T-cell (primary cell): ENCODE measurements at places on chromosomes 1 and 21.

GRCh38 chr1:99297923-99298322 lies 33.6 kb downstream of the PLPPR4 start:
- no peak for DNase-seq

DNA sequence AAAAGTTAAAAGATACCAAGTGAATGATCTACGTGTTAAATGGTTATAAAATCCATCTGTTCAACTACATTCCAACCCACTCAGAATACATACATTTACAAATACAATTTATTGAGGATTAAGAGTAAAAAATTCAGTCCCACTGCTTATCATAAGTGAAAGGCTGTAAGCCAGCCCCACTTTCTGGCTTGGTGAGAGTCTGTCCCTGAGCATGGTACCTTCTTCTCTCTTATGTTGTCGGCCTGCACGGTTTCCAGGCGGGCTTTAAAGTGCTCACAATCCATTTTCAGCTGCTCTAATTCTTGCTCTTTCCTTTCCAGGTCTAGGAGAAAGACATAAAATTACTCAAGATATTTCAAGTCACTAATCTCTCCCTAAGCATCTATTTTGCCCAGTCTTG lies 15.2 kb downstream of the HSF2BP start:
- DNase-seq = no peak

DNA sequence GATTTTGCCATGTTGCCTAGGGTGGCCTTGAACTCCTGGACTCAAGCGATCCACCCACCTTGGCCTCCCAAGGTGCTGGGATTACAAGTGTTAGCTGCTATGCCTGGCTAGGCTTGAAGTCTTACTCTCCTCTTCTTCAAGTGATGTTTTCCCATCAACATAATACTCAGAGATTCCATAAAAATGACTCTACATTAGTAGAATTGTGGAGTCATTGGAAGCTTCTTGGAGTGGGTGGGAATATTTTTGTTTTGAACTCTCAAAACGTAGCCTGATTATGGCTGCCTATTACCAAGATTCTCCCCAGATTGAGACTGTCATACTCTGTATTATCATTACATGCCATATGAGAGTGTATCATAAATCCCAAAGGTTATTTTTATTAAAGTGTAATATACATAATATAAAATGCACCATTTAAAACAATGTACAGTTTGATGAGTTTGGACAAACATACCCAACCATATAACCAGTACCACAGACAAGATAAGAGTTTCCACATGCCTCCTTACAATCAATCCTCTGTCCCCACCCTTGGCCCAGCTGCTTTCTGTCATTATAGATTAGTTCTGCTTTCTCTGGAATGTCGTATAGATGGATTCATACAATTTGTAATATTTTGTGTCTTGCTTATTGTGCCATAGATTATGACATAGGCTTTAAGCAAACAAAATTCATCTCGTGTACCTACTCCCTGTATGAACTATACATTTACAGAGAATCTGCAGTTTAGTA lies 8.0 kb upstream of the DNM3 start:
- no peak for DNase-seq

DNA sequence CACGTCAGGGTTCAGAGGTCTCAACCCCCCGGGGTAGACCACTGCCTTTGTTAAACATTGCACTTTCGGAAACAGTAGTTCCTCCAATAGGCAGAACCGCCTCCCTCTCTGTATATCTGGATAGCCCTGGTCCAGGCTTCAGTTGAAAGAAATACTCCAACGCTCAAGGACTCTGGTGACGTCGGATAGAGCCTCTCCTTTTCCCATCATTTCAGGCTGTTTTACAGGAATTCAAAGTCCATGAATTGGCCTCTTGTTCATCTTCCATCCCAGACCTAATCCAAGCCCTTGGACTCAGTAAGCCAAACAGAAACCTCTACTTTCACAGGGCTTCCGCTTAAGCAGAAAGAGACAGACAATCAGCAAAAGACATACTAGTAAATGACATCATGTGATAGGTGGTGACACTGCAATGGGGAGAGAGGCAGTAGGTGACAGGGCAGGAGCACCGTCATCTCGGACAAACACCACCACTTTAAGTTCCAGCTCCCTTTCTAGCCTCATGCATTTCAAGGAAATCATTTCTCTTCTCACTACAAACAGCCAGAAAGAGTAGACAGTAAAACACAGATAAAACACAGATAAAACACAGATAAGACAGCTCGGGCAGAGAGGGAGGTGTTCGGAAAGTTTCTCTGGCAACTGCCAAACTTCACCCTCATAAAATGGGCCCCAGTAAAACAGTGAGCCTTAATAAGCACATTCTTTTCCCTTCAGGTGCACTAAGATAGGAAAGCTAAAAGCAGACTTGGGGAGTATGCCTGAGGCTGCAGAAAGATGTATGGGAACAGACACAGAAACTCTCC lies 2.3 kb upstream of the PLA2G2A start:
- no peak for DNase-seq

- DNase-seq = no peak
Observed at GRCh38 chr1:58992643-58993042, 208.8 kb upstream of the JUN start.

GRCh38 chr21:34630536-34631143 lies 15.7 kb upstream of the RCAN1 start:
- peak; percentile 6 for DNase-seq

DNA sequence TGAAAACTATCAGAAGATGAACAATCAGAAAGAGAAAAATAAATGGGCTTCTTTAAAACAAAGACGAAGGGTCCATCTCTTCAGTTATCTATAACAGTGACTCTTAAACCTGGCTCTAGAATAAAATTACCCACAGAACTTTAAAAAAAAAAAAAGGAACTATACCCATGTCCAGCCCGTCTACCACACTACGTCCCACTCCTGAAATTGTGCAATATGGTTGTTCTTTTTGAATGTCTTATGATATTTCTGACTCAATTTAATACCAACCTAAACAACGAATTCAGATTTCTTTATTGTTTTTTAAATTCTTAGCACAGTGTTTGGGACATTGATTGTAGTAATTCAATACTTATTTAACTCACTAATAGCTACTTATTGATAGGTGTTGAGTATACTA lies 246.3 kb downstream of the DPYD start:
- no peak for DNase-seq

GRCh38 chr21:31564439-31564838 lies 95.1 kb upstream of the SOD1 start:
- no peak for DNase-seq
